Cortex of kidney (tissue), 1 donor: ENCODE measurements at places on chromosomes 4 and X.

DNA sequence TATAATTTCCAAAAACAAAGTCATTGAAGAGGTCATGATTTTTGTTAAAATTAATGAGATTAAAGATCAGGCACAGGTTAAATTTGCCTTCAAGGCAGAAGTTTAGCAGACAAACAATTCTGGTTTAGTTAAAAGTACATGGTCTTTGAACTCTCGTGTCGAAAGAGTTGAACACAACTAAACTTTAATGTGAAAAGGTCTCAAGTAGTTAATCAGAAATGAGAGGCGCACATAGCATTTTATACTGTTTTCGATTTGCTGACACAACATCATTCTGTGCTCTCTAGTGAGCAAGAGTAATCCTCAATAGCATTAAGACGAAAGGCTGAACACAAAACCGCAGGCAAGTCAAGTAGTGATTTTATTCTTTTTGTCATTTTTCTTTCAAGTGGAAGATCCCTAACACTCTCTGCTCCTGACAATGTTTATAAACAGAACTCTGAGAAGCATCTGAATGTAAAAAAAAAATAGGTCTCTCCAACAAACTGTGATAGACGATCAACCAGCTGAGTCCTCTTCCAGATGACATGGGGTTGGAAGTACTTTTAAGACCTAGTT lies 49.8 kb downstream of the SH3RF1 start:
- DNase-seq = no peak

DNA sequence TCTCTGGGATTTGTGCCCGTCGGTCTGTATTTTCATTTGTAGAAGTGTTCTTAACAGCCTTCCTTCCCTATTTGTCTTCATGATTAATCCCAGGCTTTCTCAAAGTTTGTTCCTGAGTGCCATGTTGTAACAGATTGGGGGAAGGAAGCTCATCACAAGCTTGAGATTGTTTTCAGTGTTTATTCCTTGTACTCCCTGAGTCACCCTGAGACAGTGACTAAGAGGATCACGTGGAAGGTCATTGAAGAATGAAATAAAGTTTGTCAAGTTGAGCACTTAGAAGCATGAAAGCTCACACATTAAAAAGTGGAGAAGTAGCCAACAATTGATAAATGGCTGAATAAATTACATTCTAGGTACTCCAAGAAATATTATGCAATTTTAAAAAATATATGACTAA lies 153.5 kb upstream of the FAM241A start:
- no peak for DNase-seq

- no peak for DNase-seq
Observed at GRCh38 chr4:150580306-150580705, 1.6 kb upstream of the MAB21L2 start.

- DNase-seq = no peak
Observed at GRCh38 chrX:126272795-126273497, 106.9 kb upstream of the DCAF12L2 start.

DNA sequence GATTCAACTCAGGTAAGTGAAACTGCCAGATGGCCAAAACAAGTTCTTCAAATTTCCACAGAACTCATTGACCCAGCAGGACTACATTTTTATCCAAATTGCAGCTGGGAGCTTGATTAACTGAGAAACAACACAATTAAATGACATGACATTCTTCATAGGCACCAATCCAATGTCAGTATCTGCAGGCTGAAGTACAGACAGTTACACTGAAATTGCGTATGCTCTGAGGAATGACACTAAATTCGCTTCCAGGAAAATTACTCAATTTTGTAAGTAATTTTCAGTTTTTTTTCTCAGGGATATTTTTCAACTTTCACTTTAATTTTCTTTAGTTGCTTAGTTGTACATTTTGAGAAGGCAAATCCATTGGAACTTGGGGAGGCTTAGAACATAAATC lies 4.5 kb downstream of the C1GALT1C1 start:
- DNase-seq = no peak

DNA sequence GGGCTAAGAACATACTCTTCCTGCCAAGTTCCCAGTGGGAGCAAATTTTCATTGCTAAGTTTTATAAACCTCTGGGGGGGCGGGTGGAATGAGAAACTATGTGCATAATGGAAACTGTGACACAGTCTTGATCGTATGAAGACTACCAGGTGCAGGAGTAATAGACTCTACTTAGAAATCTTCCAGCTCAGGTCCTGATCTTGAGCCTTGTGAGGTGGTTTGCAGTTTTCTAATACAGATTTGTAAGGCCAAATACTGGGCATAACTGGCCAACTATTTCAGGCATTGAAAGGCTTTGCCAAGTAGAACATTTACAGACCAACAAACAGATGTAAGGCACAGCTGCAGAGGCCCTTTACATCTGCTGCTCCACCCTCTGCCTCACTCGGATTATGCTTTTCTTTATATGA lies 89.7 kb upstream of the CBR4 start:
- no peak for DNase-seq

DNA sequence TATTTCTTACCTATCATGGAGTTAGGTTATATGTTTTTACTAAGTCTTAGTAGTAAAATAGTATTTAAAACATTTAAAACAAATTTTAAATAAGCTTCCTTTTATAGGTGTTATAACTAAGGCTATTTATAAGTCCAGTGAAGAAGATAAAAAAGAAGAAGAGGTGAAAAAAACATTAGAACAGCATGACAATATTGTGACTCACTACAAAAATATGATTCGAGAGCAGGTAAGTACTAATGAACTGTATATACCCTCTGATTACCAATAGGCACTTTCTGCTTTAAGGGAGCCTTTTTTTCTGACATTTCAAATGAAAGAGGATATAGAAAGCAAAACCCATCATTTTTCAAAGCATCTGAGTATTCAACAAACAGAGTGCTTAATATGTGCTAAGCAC lies 76.6 kb downstream of the USO1 start:
- no peak for DNase-seq

- no peak for DNase-seq
Observed at GRCh38 chr4:37749398-37749988, 63.3 kb upstream of the RELL1 start.

GRCh38 chr4:89042055-89042454 lies 14.9 kb downstream of the FAM13A start:
- DNase-seq = no peak
